ENCODE measurements at places on chromosomes 1 and 21.
A peak's percentile ranks its signal among the peaks of the same experiment; 100 is the strongest.

DNA sequence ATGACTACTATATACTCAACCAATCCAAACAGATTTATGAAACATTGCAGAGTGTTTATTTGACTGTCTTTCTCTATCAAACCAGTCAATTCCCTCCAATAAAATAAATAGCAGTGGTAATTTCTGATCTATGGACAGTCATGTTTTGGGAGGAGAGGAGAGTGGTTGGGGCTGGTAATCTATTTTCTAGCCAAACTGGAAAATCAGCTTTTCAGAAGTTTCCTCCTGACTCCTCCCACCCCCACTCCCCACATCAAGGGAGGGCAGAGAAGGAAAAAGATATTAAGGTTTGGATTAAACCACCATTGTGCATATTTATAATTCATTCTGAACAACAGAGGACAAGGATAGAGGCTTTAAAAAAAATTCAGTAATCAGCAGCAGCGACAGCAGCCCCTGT is 69.4 kb upstream of the SOX13 start:
- DNase-seq = no peak

GRCh38 chr21:29649406-29649814 is 290.4 kb downstream of the GRIK1 start:
- no peak for DNase-seq

GRCh38 chr1:50853325-50853724 is 106.7 kb downstream of the FAF1 start:
- DNase-seq = no peak

DNA sequence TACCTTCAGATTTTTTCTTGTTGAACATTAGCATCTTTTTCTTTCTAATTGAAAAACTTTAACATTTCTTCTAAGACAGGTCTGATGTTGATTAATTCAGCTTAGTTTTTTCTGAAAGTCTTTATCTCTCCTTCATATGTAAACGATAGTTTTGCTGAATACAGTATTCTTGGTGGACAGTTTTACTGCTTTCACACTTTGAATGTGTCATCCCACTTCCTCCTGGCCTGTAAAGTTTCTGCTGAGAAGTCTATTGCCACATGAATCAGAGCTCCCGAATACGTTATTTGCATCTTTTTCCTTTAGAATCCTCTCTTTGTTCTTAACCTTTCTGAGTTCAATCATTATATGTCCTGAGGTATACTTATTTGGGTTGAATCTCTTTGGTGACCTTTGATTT is 344.2 kb downstream of the OLFM3 start:
- DNase-seq = no peak

DNA sequence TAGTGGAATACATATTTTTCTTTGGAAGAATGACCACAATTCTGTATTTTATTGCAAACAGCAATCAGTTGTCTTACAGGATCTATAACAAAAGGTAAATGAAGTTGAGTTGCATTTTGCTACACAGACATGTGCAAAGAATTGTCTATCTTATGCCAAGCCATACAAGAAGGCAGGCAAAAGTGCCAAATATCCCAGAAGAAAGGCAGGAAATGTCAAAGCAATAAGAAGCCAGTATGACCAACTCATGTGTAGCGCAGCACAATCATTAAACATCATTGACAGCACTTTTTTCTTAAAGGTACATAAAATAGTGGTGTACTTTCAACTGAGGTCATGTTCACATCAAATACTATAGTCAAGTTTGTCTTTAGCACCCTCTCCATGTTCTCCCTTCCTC is 42.7 kb downstream of the NIBAN1 start:
- no peak for DNase-seq

GRCh38 chr21:26756491-26757159 is 88.6 kb downstream of the ADAMTS1 start:
- DNase-seq = no peak

DNA sequence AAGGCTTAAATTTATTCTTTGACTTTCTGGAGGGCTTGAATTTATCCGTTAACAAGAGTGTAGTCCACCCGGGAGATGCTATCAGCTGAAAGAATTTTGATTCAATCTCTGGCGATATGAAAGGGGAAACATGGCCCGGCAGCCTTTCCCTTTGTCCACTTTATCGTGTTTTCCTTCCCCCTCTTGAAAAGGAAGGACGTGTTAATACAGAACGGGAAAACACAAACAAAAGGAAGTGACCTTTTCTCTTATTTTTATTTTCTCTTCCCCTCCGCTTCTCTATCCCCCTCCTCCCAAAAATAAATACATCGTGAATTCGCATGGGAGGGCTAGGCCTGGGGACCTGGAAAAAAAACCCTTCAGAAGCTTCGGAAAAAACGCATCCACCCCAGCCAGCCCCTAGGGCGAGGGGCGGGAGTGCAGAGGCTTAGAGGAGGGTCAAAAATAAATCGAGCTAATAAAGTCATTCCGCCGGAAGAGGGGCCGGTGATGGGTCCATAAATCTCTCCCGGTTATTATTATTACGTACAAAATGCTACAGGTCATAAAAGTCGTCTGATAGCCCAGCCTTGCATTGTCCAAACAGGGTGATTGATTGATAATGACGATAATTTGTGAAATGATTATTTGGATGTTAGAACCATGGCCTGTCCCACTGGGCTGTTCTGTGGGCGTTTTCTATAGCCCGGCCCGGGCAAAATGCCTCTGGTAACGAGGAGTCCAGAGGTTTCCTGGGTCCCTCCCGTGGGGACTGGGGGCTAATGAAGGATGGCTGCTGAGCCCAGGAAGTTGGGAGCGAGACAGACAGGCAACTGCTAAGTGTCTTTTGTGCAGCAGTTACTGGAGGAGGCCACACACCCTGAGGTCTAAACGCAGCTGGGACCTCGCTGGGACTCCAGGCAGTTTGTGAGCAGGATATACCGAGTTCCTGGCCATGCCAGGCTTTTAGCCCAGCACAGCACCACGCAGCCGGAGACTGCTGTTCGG is 179.4 kb downstream of the PRDM16 start:
- no peak for DNase-seq

GRCh38 chr1:228735871-228736586 is 750 bp downstream of the RHOU start:
- peak; percentile 9 for DNase-seq

DNA sequence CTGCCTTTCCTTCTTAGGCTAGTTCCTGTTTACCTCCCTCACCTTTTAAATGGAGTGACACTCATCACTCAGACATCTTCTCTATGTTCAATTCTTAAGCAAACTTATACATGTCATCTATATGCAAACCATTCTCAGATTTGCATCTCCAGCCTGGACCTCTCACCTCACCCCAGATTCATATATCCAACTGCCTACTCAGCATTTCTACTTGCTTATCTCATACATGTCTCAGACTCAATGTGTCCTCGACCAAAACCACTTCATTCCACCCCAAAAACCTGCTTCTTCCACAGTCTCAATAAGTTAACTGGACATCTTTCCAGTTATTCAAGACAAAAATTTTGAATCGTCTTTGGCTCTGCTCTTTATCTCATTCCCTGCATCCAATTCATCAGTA is 62.6 kb downstream of the ERICH3 start:
- no peak for DNase-seq

GRCh38 chr1:1419363-1419812 is 1.7 kb downstream of the ANKRD65 start:
- no peak for DNase-seq

DNA sequence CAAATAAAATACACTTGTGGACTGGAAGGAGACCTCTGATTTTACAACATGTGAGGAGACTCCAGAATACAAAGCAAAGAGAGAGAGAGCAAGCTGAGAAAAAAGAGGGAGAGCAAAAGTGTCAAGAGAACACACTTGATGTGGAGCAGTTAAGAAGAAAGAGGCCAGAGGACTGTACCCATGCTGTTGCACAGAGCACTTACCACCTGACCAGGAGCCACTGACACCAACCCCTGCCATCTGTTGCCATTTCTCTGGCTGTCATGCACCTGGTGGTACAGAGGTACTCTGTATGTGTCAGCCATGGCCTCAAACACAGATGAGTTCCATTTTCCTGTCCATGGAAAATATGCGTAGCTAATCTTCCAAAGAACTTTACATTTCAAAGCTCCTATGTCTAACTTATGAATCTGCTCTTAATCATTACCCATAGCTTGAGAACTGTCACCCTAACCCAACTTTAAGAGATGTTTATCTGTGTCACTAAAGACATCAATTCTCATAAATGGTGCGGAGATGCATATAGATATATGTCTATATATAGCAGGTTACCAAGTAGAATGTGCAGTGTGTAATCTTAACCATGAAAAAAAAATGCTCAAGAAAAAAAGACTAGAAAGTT is 32.8 kb upstream of the ABCD3 start:
- DNase-seq = no peak

GRCh38 chr1:227038401-227038800 is 98.3 kb downstream of the COQ8A start:
- DNase-seq = no peak

GRCh38 chr1:161739865-161740566 is 9.6 kb upstream of the DUSP12 start:
- no peak for DNase-seq

GRCh38 chr1:30339866-30340265 is 383.5 kb downstream of the MATN1 start:
- no peak for DNase-seq

DNA sequence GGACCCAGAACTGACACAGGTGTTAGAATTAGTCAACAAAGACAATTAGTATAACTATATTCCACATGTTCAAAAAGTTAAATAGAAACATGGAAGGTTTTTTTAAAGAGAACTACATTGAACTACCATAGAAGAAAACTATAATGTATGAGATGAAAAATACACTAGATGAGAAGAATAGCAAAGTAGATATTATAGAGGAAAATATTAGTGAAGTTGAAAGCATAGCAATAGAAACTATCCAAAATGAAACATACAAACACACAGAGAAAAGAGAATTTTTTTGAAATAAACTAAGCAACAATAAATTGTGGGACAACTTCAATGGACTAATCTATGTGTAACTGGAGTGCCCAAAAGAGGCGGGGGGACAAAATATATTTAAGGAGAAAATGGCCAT is 8.0 kb upstream of the HEATR1 start:
- no peak for DNase-seq

DNA sequence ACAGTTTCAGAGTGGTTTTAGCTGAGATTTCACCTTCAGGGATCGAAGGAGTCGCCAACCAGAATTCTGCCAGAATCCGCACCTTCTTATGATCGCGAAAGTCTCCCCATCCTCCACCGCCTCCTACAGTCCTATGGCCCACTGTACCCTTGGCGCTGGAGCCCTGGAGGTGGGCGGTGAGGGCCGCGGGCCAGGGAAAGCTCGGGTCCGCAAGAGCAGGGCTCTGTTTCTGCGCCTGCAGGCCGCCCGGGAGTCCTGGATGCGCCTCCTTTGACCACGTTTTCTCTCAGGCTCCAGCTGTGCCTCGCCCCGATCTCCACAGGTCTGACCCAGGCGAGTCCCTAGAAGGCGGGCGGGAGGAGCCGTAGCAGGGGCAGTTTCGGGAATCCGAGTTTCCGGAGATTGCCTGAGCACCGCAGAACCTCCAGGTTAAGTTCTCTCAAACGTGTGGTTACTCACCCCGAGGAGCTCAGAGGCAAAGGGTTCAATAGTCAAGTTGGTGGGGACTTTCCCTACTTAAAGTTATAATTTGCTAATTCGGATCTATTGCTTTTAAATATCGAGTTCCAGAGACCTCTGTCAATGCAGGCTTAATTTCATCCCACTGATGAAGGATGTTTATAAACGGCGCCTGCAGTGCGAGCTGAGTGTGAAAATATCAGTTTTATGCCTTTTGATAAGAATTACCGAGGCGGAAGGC is 3.2 kb upstream of the LHX8 start:
- no peak for DNase-seq

GRCh38 chr1:185843986-185844385 is 109.8 kb downstream of the HMCN1 start:
- DNase-seq = no peak

DNA sequence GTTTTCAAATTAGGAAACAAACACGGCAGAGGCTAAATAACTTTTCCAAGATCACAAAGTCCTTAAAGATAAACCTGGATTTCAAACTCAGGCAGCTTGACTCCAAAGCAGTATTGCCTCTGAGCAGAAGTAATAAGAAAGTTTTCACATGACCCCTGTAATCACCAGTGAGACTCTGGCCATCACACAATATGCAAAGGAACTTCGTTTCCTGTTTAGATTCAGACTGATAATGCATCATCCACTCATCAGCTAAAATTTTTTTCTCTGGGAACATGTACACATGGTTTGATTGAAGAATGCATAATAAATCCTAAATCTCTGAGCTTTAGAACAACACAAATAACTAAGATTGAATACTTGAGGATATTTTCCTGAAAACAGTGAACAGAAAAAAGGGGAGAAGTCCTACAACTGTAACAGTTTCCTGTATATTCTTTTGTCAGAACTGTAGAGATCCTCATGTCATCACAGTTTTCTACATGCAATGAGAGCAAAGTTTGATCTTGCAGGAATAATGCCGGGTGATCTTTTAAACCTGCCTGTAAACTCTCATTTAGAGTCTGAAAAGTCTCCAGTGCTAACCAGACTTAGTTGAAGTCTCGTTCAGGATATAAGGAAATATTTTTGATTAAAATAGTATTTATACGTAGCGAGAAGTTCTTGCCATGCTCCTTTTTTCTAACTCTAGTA is 225.3 kb downstream of the SPATA17 start:
- no peak for DNase-seq

- DNase-seq = no peak
Measured at GRCh38 chr1:18473195-18473815, 7.4 kb upstream of the KLHDC7A start.

- DNase-seq = no peak
Measured at GRCh38 chr1:39360731-39361130, 130.7 kb upstream of the BMP8A start.

DNA sequence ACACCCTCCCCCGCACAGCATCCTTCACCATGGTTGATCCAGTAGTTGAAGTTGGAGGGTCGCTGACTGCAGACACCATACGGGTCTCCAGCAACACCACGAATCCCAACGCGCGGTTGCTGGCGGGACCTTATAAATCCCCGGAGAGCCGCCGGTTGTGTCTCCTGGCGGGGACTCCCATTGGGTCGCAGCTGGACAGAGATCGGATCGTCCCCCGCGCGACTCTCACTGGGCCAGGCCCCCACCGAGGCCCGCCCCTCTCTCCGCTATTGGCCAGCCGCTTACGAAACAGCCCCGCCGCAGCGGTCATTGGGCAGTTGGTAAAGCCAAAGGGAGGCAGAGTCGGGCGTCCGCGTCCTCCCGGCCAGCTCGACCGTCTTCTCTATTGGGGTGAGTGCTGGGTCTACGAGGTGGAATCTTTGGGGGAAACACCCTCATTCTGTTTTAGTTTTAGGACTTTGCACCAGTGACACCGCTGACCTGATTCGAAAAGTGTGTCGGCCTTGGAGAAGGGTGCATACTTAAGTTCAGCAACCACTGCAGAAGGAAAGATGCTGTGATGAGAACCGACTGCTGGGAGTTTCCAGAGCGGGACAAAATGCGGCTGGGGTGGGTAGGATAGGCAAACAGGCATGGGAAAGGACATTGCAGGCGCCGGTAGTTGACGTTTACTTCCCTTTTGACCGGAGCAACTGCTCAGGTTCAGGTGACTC is 27.4 kb downstream of the RABIF start:
- no peak for DNase-seq

Data from T-helper 22 cell (primary cell).